ENCODE measurements at places on chromosomes 16 and 17.

GRCh38 chr16:31071861-31072260 lies 2.2 kb downstream of the ZNF668 start:
- no peak for DNase-seq

GRCh38 chr16:50985733-50986132 lies 165.3 kb downstream of the SALL1 start:
- no peak for DNase-seq

DNA sequence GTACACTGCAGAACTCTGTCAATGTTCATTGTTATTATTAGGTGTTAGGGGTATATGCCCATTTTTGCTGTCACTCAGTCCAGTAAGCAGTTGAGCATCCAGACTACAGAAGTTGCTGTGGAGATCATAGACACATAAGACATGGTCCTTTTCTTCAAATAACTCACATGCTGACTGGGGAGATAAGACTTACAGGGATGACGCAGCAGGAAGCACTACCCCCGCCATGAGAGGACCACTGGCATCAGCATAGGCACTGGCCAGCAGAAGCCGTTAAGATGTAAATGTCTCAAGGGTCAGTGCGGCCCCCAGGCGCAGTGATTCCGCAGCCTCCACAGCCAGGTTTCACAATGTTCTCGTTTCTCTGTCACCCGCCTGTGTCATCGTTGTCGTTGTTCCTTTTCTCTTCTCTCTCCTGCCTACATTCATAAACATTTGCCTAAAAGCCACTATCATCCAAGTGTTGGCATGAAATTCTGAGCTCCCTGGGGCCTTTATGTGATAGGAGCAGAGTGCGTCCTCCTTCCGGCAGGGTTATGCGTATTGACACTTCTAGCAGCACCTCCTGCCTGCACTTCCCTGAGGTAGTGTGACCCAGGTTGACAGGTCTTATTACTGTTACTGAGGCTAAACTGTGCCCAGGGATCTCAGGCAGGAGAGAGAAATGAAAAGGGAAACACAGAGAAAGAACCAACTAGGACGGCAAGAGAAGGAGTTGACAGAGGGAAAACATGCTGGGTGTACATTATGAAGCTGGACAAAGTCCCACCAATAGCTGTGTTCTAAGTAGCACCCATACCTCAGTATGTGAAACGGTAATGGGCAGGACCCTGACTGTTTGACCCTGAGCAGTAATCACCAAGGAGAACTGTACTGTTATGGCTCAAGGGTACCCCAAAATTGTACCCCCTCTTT lies 17.9 kb downstream of the TANGO6 start:
- DNase-seq: no peak

GRCh38 chr17:48589831-48590606 lies at the start of gene HOXB3:
Gene HOXB3, minus strand, starts transcription at chr17:48590241. Its CDS starts 37,767 bp downstream, at chr17:48552474.
- DNase-seq: no peak

GRCh38 chr17:20120836-20121235 lies 111.7 kb downstream of the SPECC1 start:
- DNase-seq: no peak

- no peak for DNase-seq
These were observed at the start of gene MMP25 for GRCh38 chr16:3045758-3046640. Gene MMP25, plus strand, starts transcription at chr16:3046561. Its CDS starts 357 bp downstream, at chr16:3046918.

GRCh38 chr17:1843947-1844346 lies 14.1 kb downstream of the RPA1 start:
- DNase-seq: no peak

DNA sequence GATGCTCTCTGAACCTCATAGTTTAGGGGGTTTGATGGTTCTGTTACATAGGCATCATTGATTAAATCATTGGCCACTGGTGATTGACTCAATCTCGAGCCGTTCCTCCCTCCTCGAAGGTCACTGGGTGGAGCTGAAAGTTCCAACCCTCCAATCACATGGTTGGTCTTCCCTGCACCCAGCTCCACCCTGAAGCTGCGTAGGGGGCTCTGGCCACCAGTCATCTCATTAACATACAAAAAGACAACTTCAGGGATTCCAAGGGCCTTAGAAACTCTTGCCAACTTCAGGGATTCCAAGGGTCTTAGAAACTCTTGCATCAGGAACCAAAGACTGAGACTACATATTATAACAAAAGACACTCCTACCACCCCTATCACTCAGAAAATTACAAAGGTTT lies 306.5 kb upstream of the TNRC6C start:
- DNase-seq: no peak

DNA sequence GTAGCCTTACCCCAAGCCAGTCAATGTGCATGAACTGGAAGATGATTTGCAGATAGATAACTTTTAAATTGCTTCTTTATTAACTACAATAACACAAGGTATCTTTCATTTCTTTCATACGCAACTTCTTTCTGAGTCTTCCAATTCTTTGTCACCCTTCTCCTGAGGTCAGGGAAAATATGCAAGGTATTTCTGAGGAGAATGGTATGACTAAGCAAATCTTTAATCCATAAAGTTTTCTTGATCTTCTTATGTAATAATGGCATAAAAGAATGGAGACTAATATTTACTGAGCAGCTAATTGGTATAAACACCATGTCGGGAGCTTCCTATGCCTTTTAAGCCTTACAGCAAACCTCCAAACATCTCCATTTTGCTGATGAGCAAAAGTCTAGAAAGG lies 438.9 kb downstream of the KCNJ2 start:
- DNase-seq: no peak

DNA sequence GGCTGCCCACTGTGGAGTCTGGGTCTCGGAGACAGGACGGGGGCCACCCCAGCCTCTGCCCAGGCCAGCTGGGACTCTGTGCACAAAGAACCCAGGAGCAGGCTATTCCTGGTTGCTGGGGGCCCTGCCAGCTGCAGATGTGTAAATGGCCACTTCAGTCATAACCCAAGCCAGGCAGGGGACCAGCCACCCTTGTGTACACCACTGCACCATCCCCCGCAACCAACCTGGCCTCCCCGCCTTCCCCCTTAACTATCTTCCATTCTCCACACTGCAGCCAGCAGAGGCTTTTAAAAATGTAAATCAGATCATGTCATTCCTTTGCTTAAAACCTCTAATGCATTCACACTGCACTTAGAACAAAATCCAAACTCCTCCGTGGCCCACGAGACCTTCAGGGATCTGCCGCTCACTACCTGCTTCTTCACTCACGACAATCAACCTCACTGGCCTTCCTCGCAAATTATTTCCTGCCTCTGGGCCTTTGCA lies 28.3 kb downstream of the RTN4RL1 start:
- no peak for DNase-seq

DNA sequence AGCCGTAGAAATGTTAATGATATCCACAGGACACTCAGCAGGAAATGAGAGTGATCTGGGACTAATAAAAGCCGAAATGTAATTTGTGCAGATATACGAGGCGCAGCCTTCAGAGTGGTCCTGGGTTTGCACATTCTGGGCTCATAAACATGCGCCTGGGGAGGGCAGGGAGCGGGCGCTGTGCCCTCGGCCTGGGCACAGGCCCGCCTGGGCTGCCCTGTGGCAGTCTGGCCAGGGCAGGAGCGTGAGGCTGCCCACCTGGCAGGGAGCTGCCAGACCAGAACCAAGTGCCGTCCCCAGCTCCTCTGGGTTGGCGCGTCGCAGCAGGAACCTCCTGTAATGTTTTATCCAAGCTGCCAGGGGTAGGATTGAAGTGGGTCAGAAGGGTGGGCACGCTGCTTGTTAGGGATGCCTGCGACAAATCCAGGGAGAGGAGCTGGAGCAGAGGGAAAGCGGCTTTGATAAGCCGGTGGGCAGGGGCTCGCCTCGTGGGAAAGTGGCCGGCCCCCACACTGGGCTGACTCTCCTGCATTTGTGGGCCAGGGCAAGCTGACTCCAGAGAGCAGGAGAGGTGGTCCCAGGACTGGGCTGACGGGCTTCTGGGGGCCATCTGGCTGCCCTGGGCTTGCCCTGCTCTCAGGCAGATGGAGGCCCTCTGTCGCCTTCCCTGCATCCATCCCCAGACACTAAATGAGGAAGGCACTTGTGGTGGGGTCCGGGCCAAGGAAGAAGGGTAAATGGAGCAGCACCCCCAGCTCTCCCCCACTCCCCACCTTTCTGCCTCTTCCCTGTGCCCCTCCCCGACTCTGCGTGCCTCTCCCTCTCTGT lies 45.9 kb downstream of the SREBF1 start:
- no peak for DNase-seq

DNA sequence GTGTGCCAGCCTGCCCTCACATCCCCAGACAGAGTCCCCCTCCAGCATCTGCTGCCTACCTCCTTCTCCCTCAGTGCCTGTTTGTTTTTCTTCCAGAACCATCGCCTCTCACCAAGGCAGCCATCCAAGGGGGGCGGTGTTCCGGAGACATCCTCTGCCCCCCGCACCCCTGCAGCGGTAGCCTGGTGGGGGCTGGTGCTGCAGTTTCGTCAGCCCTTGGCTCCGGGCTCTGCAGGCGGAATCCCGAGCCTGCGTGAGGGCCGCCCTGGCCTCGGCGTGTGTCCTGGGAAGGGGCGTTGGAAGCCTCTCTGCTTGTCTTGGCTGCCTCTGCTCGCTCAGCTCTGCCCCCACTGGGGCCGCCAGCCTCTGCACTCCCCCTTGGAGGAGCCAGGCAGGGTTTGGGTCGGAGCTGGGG lies 126.0 kb upstream of the CIBAR2 start:
- no peak for DNase-seq

- DNase-seq: no peak
These were observed 50.1 kb downstream of the B9D1 start for GRCh38 chr17:19312406-19312805.

GRCh38 chr17:76726231-76726775 lies at the start of gene JMJD6:
Gene JMJD6, minus strand, starts transcription at chr17:76726606. Its CDS starts 131 bp downstream, at chr17:76726475.
- DNase-seq: peak; percentile 93

DNA sequence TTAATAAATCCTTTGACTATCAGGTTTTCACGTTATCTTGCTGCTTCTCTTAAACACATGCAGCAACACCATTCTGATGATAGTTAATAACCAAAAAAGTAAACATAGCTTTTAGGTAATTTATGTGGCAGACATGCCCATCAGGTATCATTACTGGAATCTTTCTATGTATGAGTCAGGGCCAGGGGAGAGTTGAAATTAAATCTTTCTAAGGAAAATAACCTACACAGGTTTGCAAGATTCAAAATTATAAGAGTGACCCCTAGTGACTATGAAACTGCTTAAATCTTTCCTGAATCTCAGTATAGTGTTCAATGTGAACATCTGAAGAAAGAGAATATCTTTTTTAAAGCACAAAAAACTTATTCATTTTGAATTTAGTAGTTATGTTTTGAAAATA lies 666.6 kb downstream of the CDH11 start:
- no peak for DNase-seq

GRCh38 chr16:54935266-54935968 lies 4.8 kb downstream of the IRX5 start:
- no peak for DNase-seq

DNA sequence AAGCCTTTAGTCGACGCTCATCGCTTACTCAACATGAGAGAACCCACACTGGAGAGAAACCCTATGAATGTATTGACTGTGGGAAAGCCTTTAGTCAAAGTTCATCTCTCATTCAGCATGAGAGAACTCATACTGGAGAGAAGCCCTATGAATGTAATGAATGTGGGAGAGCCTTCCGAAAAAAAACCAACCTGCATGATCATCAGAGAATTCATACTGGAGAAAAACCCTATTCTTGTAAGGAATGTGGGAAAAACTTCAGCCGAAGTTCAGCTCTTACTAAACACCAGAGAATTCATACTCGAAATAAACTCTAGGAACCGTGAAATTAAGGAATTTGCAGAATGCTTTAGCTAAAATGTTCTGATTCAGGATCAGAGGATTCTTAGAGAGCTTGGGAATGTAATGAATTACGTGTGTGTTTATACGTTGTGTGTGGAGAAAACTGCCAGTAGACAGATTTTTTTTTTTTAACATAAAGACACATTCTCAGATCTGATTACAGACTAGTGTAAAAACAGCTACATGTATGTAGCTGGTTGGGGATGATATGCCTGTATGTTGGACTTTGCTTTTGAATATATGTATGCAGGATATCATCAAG lies 25.4 kb downstream of the ZFP90 start:
- DNase-seq: no peak

DNA sequence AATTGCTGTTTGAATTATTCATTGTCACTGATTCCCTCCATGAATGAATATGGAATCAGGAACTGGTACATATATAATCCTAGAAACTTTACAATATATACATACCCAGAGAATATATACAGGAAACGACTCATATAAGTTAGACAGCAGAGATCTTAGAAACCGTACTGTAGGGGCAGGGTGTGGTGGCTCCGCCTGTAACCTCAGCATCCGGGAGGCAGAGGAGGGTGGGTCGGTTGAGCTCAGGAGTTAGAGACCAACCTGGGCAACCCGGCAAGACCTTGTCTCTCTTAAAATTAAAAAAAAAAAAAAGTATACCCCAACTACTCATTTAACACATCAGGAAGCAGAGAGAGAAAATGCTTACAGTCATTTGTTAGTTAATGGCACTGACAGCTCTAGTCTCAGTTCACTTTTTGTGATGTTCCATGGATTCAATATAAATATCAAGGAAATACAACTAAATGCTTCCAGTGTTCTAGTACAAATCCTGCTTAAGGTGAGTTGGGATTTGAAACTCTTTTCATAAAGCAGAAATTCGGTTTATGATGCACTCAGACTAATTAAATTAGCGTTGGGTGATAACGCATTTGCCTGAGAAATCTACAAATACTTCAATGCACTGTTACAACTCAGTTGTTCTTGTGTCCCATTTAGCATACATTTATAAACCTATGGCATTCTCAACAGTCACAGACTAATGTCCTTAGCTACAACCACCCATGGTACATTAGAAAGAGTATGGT lies 5.6 kb downstream of the GLG1 start:
- DNase-seq: no peak

DNA sequence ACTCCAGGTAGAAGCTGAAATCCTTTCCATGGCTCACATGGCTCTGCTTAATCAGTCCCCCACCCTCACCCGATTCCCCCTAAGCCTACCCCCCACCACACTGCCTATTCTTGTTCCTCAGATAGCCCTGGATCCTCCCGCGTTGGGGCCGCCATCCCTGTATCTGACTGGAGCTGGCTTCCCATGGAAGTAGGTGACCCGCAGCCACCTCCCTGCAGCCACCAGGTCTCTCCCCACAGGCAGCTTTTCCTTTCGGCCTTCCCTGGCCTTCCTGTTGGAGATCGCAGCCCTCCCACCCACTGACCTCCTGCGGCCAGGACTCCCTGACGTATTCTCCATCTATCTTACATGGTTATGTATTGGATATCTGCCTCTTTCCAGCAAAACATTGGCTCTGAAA lies 82.3 kb upstream of the MED9 start:
- DNase-seq: no peak

DNA sequence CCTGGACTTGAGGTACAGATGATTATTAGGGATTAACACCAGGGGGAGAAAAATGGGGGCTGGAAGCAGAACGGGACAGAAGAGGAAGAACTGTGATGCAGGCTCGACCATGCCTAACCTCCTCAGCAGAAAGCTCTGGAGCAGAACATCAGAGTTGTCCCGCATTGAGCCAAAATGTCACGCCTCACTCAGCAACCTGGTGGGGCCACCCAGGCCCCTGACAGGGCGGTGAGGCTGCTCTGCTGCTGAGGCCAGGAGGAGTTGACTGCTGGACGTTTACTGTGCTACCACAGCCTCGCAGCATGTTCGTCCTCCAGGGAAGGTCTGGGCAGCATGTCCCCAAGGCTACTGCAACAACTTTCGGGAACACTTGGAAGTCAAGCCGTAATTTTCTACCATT lies 6.5 kb upstream of the ULK2 start:
- no peak for DNase-seq

- no peak for DNase-seq
These were observed 33.2 kb downstream of the MAP2K6 start for GRCh38 chr17:69447726-69448125.

- peak; percentile 49 for DNase-seq
These were observed 506 bp downstream of the CAMKK1 start for GRCh38 chr17:3892095-3892998.

GRCh38 chr16:6110346-6110745 lies 1012.8 kb upstream of the EEF2KMT start:
- no peak for DNase-seq
